ENCODE measurements at places on chromosomes 6 and 20.

- DNase-seq: no peak
These were observed 301.8 kb downstream of the FOXC1 start for GRCh38 chr6:1911474-1911873.

- DNase-seq: no peak
These were observed 82.1 kb downstream of the MRPL14 start for GRCh38 chr6:44044940-44045671.

DNA sequence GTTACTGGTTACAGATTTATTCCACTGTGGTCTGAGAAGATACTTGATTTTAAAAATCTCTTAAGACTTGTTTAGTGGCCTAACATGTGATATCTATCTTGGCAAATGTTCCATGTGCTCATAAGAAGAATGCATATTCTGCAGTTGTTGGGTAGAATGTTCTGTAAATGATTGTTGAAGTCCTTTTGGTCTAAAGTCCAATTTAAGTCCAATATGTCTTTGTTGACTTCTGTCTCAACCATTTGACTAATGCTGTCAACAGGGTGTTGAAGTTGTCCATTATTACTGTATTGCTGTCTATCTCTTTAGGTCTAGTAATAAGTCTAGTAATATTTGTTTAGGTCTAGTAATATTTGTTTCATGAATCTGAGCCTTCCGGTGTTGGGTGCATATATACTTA is 387.8 kb upstream of the RUNX2 start:
- no peak for DNase-seq

DNA sequence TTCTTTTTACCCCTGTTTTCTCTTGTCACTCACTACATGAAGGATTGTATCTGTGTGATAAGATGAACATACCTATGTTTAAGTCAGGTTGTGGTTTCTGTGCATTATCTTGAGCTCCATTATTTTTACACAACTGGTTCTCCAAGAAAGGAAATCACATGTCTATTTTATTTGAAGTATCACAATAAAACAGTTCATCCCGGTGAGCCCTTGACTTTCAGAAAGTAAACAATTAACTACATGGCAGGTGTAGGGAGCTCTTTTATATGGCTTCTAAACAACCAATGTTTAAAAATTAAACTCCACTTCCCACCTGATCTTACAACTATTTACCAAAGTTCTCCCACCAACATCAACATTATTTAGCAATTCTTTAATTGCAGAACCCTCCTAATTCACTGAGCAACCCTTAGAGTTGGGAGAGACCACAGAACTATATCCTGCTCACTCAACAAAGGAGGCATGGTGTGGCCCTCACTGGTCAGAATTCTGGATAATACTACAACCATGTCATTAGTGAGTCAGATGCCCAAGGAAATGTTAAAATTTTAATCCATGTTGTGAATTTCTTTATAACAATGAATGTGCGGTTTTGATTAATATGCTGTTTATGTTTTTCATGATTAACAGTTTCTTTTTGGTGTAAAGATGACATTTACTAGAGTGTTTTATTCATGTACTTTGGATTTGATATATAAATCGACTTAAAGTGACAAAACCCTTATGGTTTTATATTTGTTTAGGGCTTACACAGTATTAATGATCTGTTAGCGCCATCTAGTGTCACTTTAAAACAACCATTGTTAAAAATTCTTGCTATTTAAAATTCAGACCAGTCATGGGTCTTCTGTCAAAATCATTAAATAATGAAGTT is 50.0 kb upstream of the SCGN start:
- DNase-seq: no peak

GRCh38 chr6:108596956-108597355 is 36.2 kb downstream of the FOXO3 start:
- DNase-seq: no peak

DNA sequence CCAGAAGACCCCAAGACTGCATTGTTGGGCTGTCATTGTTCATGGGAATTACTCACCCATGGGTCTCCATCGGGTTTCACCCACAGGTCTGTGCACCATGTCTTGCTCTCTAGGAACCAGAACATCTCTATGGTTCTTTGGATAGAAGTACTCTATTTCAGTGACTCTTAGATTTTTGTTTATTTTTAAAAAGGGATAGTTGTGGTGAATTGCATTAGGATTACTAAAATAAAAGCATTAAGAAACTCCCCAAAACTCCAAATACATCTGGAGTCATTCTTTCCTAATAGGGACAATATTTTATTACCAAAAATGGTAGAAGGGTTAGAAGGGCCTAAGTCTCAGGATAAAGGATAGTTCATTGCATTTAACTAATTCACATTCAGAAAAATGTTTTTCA is 166.9 kb upstream of the TNFAIP3 start:
- no peak for DNase-seq

DNA sequence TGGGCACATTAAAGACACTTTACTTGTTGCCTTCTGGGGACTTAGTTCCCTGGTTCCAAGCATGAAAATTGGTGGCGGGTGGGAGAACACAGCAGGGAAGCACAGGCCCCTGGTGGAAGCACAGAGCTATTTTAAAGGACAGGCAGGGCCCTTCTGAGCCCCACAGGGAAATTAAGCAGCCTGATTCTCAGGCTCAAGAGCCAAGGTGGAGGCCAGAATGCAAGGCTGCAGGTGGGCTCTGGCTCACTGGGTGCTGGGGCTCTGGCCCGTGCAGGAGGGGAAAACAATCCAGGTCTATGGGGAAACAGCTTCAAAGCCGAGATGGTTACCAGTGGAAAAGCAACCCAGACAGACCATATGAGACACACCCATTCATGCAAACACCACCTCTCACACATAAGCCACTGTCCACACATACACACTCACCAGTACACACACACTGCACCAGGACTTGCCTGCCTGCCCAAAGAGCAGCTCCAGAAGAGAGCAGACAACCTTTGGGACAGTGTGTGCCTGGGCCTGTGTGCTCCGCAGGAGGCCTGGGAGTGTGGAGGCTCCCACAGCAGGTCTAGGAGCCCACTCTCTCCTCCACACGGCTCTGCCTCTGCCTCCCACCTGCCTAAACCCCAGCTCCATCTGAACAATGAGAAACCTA is 30.6 kb downstream of the TFEB start:
- DNase-seq: no peak

DNA sequence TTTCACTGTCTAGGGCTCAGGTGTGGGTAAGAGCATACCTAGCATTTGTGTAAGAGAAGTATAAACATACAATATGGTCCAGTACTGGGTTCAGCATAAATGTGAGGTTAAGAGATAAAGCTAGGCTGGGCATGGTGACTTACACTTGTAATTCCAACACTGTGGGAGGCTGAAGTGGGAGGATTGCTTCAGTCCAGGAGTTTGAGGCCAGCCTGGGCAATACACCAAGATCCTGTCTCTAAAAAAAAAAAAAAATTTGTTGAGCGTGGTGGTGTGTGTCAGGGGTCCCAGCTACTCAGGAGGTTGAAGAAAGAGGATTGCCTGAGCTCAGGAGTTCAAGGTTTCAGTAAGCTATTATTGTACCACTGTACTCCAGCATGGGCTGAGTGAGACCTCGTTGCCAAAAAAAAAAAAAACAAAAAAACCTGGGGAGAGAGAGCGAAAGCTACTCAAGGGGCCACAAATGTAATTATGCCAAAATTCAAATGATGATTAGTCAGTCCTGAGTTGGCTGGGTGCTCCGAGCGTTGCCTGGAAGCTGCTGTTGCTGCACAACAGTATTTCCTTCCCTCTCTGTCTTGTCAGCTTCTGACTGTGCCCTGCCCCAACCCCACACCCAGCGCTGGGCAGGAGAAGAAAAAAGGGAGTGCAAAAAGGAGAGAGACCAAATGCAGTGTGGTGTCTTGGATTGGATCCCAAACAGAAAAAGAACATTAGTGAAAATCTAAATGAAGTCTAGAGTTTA is 24.0 kb downstream of the CMTR1 start:
- DNase-seq: no peak

- DNase-seq: no peak
These were observed 2.6 kb upstream of the ANKRD6 start for GRCh38 chr6:89430201-89430962.

DNA sequence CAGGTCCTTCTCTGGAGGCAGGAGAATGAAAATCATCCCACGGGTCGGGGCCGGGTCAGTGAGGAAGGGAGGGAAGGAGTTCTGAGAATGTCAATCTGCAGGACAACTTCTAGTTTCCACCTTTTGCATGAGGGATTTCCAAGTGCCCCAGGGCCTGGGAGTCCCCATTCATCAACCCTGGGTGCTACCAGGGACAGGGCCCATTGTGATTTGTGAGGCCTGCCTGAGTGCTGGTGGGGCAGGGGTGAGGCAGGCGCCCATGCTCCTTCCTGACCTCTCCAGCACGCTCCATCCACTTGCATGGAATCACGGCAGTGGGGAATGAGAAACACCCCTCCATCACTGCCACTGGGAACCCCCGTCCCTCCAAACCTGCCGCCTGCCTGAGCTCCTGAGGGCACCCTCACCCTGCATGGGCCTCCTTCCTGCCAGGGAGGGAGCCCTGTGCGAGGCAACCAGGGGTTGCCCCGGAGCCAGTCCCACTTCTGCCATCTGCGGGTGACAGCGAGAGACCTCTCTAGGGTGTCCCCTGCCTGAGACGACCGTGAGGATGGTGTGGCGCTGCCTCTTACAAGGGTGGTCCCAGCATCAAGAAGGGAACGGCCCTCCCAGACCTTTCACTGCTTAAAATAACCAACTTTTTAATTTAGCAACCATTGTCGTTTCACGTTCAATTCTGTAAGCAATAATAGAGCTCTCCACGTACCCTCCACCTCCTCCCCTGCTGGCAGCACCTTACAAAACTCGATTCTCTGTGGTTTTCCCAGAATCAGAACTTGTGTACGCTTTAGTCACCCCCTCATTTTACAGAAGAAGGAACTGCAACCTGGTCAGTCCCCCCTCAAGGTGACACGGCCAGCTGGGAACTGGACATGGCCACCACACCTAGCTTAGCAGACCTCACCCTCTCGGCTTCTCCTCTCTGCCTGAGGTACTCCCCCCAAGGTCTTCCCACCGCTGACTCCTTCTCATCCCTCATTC is 28.6 kb downstream of the PMEPA1 start:
- peak; percentile 10 for DNase-seq

GRCh38 chr6:114342086-114342825 is 567 bp downstream of the HS3ST5 start:
- DNase-seq: no peak

GRCh38 chr6:26516481-26517427 is 16.7 kb downstream of the BTN1A1 start:
- DNase-seq: no peak

GRCh38 chr6:36755435-36756348 is 58.1 kb downstream of the RAB44 start:
- DNase-seq: peak; percentile 56

DNA sequence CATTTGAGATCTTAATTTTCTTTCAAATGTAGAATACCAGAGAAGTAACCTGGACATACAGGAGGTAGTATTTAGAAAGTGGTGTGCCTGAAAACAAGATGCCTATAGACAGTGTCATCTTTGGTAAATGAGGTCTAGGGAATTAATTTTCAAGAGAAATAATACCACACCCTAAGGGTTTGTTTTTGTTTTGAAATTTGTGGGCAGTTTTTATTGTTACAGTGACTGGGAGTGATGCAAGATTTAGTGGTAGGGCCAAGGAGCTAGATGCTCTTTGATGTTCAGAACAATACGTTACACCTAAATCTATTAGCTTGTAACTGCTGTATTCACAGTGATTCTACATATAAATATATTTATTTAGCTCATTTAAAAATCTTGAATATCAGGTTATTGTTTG is 856.5 kb upstream of the MAP3K7 start:
- DNase-seq: no peak

DNA sequence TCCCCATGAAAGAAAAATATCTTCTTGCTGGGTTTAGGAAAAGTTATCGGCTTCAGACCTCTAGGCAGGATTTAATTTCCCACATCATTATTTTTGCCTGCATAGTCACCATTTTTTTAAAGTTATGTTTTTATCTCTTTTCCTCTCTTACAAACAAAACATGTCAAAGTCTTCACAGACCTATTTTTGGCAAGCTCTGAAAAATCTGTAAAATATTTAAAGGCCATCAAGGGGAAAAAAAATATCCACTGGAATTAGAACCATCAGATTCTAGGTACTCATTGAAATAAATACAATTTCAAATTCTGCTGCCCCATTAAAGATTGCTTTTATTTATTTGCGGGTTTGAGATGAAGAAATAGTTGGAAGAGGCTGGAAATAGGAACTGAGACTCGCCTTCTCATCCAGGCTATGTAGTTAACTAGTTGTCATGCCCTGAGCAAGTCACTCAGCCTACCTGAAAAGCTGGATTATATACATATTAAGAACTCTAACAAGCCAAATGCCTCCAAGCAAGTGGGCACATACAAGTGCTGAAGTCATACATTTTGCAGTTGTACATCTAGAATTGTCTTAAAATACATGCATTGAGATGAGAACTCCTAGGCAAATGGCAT is 101.7 kb upstream of the SASH1 start:
- DNase-seq: no peak

GRCh38 chr6:57207141-57207540 is 15.0 kb downstream of the RAB23 start:
- DNase-seq: no peak

DNA sequence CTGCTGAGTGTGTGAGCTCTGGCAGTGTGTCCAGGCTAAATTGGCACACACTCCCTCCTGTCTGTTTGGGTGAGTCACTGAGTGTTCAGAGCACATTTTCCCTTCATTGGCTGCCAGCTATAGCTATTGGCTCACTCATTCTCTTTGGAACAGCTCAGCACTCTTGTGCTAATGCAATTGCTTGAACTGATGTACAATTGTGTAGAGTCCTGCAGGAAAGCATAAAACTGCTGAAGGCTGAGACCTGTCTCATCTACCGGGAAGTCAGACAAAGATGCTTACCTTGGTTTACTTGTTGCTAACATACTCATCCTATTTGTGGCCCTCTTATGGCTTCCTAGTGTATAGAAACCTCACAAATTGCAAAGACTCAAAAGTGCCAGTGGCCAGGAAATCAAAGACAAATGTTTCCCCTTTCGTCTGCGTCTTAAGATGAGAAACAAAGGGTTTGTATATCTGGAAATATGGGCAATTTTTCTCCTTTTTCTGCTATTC is 351.0 kb downstream of the BCKDHB start:
- no peak for DNase-seq
